SJSA1 (cell line): ENCODE measurements at places on chromosomes 1 and 21.

DNA sequence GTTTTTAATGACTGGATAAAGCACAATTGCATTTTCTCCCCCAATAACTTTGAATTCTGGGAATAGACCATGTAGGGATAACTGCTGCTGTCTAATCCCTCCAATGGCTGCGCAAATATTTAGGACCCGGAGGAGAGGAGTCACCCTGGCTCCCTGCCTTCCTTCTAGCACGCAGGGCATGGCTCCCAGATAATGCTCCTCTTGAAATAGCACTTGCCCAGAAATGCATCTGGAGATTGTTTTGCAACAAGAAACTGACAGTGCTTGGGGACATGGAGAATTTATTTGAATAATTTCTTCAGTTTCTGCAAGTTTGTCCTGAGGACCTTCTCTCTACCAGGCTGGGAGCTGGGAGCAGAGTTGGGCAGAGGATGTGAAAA, 83.5 kb downstream of the MAN1C1 start:
- no peak for DNase-seq

- no peak for DNase-seq
Measured at GRCh38 chr1:183276386-183277080, 90.5 kb downstream of the LAMC2 start.

DNA sequence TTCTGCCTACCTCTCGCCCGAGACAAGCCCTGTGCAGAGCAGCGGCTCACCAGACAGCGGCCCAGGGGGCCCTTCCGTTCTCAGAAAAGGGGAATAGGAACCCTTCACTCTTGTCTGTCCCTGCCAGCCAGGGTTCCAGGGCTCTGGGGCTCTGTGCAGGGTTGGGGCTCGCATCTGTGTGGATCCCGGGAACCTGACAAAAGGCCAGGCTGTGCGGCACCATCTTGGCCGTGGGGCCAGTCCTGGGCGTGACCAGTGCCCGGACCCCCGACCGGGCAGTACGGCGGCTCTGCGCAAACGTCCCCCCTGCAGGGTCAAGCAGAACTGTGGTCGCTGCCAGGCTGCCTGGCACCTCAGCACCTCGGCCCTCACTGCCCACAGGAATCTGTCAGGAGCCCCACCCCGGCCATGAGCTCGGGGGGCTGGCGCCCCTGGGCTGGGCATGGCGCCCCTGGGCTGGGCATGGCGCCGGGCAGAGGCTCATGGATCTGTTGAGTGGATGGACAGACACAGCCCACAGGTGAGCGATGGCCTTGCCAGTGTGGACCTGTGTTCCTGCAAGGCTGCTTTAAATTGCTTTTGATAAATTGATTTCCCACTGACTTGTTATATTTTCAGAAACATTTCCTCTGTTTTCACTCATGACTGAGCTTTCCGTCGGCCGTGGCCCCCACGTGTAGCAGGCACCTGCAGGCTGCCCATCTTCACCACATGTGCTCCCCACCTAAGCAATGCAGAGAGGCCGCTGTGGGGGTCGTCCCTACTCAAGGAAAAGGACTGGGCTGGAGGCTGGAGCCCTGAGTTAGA, 59.0 kb downstream of the SLX9 start:
- DNase-seq = no peak

- DNase-seq = no peak
Measured at GRCh38 chr1:65791396-65791795, 1.3 kb upstream of the PDE4B start.

DNA sequence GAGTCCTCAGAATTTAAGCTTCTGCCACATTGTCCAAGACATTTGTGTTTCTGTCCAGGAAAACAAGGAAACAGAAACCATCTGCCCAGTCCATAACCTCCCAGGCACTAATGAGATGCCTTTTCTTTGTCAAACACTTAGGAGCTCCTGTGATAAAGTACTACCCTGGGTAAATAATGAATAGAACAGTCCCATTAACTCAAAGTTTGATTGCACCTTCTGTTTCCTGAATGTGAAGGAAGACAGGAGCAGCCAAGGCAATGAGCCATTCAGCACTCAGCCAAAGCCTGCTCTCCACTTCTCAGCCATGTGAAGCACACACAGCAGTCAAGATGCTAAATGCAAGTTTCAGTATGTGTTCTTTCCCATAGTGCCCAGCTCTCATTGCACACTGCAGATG, 199.8 kb downstream of the SEC16B start:
- no peak for DNase-seq

- DNase-seq = no peak
Measured at GRCh38 chr1:164922585-164922984, 363.6 kb downstream of the PBX1 start.

DNA sequence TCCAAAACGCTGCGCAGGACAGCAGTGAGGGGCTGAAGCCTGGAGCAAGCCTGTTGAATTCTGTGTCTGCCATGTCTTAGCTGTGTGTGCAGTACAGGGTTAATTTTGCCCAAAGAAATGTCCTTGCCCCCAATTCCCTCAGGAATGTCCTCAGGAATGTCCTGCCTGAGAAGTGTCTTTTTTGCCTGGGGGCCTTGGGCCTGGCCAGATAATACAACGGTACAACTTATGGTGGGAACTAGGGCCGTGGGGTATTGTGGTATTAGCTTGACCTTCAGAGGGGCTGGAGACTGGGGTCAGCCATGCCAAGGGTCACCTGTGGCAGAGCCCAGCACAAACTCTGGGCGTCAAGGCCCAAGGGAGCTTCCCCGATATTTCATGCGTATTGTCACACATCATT, 107.7 kb downstream of the AJAP1 start:
- DNase-seq = no peak
